A549 (cell line): ENCODE measurements at places on chromosomes 1 and 21.
A peak's percentile ranks its signal among the peaks of the same experiment; 100 is the strongest.

DNA sequence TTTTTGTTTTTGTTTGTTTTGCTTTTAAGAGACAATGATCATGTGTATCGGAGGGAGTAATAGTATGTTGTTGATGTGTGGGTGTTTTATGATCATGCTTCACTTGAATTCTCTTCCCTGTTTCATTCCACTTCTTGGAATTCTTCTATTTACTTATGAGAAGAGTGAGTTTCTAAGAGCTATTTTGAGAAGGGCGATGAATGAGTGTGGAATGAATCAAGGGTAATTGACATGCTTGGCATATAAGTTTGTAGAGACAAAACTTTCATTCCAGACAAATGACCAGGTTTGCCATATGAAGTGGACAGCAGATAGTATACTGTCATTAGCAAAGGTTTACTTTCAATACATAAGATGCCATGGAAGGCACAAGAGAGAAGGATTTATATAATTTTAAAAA lies 42.3 kb upstream of the PDC start:
- DNase-seq, result no peak

DNA sequence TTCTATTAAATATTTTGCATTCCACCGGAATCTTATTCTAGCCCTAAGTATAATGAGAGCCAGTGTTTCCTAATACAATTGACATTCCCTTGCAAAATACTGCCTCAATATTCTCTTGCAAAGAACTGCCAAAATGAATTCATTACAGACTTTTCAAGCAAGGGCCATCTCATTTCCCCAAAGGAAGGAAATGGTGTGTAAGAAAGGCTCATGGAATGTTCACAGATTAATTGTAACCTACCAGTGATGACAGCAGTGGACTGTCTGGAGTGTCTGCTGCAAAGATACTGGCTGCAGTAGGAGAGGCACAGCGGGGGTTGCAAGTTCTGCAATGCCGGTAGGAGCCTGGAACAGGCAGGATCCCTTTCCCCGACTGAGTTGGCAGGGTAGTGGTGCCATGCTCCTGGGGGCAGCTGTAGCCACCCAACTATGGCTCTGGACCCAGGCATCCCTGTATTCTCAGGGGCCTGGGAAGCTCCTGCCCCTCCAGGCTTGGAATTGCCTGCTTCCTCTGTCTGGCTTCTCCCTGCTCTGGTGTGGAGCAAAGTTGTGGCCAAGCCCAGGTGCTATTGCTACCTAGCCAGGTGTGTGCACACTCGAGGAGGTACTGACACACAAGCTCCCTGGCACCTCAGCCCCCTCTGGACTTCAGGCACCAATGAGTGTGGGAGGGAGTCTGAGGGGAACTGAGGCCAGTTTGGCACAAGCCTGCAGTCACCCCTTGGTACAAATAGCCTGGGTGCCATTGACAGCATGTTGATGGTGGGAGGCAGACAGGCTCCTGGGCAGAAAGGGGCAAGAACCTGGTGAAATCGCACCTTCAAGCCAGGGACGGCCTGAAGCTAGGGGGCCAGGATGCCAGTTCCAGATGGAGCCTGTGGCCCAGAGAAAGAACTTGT lies 1371.0 kb downstream of the KCNT2 start:
- no peak for DNase-seq

DNA sequence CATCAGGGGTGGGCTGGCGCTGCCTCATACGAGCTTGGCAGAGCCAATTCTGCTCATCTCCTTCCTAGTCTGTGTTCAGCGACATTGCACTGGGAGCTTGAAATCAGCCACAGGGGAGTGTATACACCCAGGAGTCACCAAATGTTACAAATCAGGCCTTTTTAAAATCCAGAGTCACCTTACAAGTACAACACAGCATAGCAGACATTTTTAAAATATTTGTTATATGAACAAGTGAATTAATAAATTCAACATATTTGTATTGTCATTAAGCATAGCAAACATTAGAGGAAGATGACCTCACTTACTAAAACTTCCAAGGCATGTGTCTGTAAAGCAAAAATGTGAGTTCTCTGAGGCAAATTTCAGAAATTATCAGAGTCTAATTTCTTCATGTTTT lies 210.0 kb downstream of the HLX start:
- DNase-seq, result peak; percentile 34

- no peak for DNase-seq
Measured at GRCh38 chr1:112794654-112795239, 79.6 kb upstream of the PPM1J start.

GRCh38 chr1:27521861-27522431 lies 32.0 kb upstream of the WASF2 start:
- DNase-seq, result no peak

DNA sequence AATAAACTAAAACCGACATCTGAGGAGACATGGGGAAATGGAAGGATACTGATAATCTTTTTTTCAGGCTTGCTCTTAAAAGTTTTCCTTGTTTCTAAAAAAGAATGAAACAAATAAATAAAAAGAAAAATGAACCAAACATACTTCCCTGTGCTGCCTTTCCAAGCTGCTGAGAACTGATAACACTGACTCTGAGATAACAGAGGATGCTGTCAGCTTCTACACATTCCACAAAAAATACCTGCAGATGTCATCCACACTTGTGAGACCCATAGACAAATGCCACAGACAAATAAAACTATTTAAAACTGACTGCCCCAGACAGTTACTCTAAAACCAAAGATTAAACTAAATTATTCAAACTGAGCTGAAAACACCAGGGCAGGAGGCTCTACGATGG lies 12.0 kb upstream of the OR6K3 start:
- no peak for DNase-seq

DNA sequence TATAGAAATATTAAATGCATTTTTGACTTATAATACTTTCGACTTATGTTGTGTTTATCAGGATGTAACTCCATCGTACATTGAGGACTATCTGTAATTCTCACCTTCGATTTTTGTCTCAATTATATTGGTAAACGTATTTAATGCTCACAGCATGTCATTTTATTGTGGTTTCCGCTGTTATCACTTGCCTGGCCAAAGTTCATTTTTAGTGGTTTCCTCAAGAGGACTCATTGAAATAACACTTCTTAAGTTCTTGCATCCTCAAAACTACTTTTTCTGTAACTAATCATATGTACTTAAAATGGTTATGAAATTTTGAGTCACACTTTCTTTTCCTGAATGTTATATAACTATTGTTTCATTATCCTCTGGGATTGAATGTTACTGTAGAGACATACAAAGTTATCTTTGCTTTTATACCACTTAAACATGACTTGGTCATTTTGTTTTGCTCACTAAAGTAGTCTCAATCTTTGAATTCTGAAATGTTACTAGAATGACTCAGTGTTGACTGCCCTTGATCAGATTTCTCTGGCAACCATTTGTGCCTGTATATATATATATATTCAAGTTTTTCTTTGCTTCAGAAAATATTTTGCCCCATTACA lies 289.6 kb upstream of the PROX1 start:
- DNase-seq, result no peak

DNA sequence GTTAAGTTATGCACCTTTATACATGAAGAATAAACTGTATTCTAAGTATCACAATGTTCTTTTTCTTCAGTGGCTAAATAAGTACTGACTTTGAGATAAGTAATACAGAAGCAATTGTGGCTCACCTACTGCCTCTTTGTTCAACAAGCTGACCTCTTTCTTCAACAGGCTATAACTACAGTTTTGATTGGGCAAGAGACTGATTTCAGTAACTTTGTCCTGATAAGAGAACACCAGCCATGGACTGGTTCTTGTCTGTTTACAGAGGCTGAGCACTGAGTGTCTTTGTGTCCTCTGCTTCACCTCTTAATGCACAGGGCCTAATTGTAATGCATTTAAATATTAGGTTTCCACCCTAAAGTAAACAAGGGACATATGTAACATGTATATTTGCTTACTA lies 34.6 kb upstream of the PDE4B start:
- no peak for DNase-seq

DNA sequence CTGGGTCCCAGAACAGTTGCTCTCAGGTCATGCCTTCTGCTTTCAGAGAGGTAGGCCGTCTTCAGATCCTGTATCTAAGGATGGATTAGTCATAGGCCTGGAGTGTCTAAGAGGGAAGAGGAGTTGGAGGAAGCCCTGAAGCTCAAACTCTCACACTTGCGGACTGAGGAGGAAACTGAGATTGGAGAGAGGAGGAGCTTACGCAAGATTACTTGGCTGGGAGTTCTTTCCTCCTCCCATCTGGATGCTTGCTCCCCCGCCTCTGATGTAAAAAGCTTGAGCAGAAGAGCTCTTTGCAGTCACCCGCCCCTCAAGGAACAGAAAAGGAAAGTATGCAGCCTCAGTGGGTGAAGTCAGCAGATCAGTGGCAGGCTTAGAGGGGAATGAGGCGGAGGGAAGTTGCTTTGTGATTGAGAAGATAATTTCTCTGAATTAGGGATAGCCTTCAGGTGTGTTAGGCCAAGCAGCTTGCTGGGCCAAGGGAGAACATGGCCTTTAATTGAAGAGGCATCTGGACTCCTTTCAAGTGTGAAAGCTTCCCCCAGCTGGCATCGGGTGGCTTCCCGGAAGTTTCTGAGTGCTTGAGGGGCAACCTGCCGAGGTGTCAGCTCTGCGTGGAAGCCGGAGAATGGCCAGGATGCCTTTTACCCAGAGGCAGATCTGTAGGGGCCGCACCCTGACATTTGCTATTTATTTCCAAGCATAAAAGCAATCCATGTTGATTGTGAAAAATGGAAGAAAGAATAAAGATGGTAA lies 6.6 kb downstream of the ADORA1 start:
- no peak for DNase-seq

GRCh38 chr21:17789656-17790055 lies 29.5 kb downstream of the C21orf91 start:
- no peak for DNase-seq

GRCh38 chr1:28735961-28736449 lies 735 bp upstream of the YTHDF2 start:
- DNase-seq, result no peak

GRCh38 chr21:33674226-33674625 lies 31.9 kb downstream of the ITSN1 start:
- DNase-seq, result no peak

DNA sequence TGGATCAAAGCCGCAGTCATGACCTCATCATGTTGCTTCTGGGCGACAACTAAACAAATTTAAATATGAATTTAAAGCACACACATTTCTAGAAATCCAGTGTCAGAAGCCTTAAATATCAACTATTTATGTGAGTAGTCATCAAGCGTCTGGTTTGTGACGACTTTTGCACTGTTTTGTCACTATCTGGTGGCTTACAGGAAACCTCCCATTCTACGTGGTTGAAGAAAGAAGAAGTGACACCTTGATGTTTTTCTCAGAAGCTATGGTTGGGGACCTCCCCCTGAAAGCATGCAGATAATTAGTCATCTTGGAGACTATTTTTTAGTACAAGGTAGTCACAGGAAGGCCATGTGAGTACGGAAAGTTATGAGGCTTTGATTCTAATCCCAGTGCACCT lies 58.5 kb downstream of the TENT5C start:
- no peak for DNase-seq

DNA sequence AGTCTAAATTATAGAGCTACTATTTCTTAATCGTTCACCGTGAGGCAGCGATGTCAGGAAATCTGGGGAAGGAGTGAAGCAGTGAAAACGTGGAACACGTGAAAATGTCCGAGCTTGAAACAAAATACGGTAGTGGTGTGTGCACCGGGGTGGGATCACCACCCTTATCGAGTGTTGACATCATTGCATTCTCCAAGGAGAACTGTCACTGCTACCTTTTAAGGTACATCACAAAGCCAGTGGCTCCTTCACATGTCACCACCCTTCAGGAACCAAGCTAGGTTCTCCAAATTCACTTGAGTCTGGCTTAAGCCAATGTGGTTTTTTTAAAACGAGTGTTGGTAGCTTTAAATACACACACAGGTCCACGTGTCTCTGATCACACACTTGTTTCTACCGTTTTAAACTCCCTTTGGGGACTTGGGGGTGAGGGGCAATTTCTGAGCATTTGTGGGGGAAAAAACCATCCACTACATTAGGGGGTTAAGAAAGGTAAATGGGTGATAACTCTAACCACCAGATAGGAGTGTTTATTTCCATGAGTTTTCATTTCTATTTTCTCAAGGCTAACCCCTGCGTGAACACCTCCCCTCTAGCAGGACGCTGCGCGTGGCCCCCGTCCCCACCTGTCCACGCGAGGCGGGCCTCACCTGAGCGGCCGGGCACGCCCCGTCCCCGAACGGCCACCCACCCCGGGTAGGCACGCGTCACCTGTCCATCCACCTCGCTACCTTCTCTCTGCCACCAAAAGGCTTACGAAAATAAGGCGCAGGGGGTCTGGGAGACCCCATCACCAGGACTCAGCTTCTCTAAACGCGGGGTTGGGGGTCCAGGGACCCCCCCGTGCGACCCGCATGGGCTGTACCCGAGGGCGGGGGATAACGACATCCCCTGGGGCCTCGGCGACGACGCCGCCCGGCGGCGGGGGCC lies 978 bp downstream of the PRDM15 start:
- DNase-seq, result no peak

- DNase-seq, result no peak
Measured at GRCh38 chr1:239456788-239457187, 70.4 kb downstream of the CHRM3 start.

DNA sequence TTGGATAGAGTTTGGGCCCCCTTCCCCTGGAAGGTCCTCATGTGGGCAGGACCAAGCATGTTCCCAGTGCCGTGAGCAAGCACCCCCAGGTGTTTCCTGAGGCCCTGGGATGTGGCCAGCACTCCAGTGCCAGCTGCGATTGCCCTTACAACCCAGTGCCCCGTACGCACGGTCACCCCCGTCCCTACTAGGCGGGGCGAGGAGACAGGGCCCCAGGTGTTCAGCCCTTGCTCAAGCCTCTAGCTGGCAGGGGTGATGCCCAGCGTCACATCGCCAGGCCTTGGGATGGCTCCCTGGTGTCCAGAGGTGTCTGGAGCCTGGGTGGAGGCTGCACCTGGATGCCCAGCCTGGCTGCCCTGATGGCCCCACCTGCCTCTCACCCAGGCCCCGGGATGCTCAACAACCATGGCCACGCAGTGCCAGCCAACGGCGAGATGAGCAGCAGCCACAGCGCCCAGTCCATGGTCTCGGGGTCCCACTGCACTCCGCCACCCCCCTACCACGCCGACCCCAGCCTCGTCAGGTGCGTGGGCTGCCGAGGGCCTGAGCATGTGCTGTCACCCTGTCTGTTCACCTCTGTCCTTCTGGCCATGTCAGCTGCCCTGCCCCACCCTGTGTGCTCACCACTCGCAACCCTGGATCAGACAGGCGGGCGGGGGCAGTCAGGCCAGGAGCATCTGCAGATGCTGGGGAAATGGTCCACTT lies 21.6 kb upstream of the CCDC27 start:
- no peak for DNase-seq
